ENCODE measurements at places on chromosomes 5 and 9.

GRCh38 chr5:134968055-134968454 is 348 bp downstream of the CATSPER3 start:
- no peak for DNase-seq

DNA sequence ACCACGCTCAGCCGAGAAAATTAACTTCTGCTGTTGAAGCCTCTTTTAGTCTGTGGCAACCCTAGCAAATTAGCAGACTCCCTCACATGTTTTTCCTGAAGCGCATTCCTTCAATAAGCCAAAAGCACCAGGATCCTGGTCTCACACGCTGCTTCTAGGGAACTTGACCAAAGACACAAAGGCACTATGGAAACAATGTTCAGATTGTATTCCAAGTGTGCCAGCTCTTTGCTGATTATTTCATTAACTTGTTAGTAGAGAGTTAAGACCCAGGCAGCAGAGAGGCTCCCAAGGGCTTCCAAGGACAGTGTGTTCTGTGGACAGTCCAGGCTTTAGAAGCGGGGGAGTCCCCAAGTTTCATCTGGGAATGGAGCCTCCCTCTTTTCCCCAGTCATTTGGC is 94.4 kb upstream of the BASP1 start:
- no peak for DNase-seq

GRCh38 chr5:10149911-10150310 is 99.8 kb downstream of the ATPSCKMT start:
- DNase-seq = no peak

- DNase-seq = no peak
Observed at GRCh38 chr9:6714176-6714575, 43.6 kb upstream of the KDM4C start.

- DNase-seq = no peak
Observed at GRCh38 chr5:163885117-163885516, 379.7 kb downstream of the MAT2B start.

- peak; percentile 70 for DNase-seq
Observed at GRCh38 chr9:114487607-114488300, 17.5 kb downstream of the WHRN start.

GRCh38 chr9:136438548-136439480 is 831 bp downstream of the INPP5E start:
- peak; percentile 83 for DNase-seq

GRCh38 chr9:133004999-133005760 is 25.6 kb upstream of the GTF3C5 start:
- DNase-seq = no peak

DNA sequence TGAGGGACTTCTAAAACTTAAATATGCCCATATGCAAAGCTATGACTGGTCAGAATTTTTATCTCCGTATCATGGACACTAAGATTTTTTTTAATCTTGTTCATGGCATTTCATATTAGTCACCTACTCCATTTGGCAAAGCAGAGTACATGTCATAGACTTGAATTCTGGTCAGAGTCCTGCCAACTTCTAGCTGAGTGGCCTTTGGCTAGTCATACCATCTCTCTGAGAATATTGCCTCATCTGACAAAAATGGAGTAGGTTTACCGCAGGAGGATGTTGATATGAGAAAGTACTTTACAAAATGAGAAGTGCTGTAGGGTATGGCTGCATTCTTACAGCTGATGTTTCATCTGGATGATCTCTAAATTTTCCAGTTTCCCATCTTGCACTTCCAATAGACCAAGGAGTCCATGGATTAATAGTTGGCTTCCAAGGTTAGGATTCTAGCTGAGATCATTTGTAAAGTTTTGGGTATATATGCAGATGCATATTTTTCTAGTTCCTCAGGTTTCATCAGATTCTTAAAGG is 150.8 kb upstream of the NR3C1 start:
- DNase-seq = no peak

DNA sequence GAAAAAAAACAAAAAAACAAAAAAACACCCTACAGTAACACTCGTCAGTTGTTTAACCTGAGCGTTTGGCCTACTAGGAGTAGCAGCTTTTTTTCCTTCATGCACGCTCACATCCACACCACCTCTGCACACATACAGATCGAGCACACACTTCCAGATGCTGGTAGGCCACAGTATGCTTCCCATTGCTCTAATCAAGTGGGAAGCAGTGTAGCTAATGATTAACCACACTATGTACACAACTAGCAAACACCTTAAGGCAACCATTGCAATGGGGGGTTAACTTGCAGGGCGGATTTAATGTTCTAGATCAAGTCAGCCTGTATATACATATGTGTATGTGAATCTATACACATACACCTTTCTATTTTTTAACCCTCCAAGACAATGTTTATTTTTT is 65.5 kb upstream of the GLRX start:
- DNase-seq = no peak

- no peak for DNase-seq
Observed at GRCh38 chr5:124878583-124879342, 132.3 kb upstream of the ZNF608 start.

DNA sequence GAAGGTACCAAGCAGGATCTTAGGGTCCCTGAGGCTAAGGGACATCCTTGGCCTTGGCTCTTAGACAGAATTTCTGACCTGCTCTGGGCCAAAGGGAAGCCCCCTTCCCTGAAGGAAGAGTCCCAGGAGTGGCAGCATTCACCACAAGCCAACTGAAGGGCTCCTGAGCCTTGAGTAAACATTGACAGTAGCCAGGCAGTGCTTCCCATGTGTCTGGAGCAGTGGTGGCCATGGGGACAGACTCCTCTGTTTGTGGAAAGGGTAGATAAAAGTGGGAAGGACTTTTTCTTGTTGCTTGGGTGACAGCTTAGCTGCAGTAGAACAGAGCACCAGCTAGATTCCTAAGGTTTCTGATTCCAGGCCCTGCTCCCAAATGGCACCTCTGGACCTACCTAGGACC is 61.4 kb upstream of the VLDLR start:
- DNase-seq = no peak

GRCh38 chr5:165325221-165325620 is 1819.8 kb downstream of the MAT2B start:
- no peak for DNase-seq

DNA sequence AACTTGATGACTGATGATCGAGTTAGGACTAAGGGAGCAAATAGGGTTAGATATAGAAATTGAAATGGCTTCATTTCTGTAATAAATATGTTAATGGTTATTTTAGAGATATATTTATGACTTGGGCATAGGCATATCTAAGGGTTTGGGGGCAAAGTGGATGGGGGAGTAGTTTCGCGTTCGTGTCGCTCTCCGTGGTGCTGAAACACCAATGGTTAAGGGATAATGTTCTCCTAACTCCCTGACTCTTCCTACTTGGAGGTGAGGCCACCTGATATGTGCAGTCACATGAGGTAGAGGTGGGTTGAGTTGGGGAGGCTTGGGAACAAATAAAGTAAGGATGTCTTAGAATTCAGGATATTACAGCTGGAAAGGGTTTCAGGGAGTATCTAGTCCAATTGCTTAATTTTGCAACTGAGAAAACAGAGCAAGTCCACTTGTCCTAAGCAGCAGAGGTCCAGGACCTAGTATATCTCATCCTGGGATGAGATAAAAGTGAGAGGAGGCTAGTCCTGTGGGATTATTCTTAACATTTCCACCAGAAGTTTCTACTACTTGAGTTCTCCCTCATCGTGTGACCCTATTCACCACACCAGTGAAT is 44.0 kb upstream of the MAP1B start:
- no peak for DNase-seq

- DNase-seq = no peak
Observed at GRCh38 chr5:139806111-139806510, 10.5 kb downstream of the PSD2 start.
